Peyer's patch (tissue), 4 donors: ENCODE measurements at places on chromosomes 11 and 22. TPM values are rescaled to one million over a fixed set of nuclear protein-coding genes. Genes with fewer than 3 reads are reported as not detected.

GAS2 gene
- total RNA-seq: 5.8 TPM

DNA sequence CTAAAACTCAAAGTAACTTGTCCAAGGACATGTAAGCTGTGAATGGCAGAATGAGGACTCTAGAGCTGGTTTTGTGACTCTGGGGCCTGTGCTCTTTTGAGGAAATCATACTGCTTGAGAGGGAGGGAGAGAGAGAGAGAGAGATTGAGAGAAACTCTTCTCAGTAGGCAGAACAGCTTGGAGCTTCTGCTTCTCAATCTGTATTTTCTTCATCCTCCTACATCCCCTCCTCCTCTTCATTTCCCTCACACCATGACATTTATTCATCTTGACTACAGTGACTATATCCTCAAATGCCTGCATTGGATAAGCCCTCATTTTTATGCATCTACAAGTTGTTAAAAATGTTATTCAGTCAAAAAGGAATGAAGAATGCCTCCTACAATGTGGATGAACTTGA lies 23.7 kb upstream of the OR10D3 start:
- DNase-seq: no peak

- peak; percentile 45 for DNase-seq
Observed at GRCh38 chr11:2588809-2589537, 110.8 kb downstream of the KCNQ1OT1 start.

GRCh38 chr11:67584881-67585873 lies 1.6 kb downstream of the GSTP1 start:
- DNase-seq: peak; percentile 60
